ENCODE measurements at places on chromosomes 1 and 21.
A peak's percentile ranks its signal among the peaks of the same experiment; 100 is the strongest.

- DNase-seq = no peak
Measured at GRCh38 chr1:166597516-166597915, 241.8 kb upstream of the POGK start.

- DNase-seq = no peak
Measured at GRCh38 chr1:94335447-94335846, 82.7 kb upstream of the ABCD3 start.

- no peak for DNase-seq
Measured at GRCh38 chr1:200890818-200891773, 3.6 kb upstream of the INAVA start.

- no peak for DNase-seq
Measured at GRCh38 chr1:5568321-5568720, 423.9 kb downstream of the NPHP4 start.

GRCh38 chr1:90952906-90953305, 68.9 kb downstream of the ZNF644 start:
- DNase-seq = no peak

DNA sequence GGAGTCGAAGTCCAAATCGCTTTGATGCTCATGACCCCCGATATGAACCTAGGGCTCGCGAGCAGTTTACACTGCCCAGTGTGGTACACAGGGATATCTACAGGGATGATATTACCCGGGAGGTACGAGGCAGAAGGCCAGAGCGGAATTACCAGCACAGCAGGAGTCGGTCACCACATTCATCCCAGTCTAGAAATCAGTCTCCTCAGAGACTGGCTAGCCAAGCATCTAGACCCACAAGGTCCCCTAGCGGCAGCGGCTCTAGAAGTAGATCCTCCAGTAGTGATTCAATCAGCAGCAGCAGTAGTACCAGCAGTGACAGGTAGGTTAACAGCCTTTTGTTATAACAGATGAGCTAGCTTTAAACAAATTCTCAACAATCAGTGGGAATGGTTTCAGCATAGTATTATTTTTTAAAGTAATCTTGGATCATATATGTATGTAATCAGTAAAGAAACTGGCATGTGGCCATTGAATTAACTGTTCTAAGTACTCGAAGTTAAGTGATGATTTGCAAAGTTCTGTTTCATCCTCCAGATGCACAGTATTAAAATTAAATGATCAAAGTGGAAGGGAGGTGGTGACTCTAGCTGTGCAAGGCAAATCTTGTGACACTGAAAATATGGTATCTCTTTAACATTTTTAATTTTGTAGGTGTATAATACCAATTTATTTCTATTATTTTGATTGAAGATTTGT, 29.0 kb downstream of the SPEN start:
- DNase-seq = peak; percentile 26

DNA sequence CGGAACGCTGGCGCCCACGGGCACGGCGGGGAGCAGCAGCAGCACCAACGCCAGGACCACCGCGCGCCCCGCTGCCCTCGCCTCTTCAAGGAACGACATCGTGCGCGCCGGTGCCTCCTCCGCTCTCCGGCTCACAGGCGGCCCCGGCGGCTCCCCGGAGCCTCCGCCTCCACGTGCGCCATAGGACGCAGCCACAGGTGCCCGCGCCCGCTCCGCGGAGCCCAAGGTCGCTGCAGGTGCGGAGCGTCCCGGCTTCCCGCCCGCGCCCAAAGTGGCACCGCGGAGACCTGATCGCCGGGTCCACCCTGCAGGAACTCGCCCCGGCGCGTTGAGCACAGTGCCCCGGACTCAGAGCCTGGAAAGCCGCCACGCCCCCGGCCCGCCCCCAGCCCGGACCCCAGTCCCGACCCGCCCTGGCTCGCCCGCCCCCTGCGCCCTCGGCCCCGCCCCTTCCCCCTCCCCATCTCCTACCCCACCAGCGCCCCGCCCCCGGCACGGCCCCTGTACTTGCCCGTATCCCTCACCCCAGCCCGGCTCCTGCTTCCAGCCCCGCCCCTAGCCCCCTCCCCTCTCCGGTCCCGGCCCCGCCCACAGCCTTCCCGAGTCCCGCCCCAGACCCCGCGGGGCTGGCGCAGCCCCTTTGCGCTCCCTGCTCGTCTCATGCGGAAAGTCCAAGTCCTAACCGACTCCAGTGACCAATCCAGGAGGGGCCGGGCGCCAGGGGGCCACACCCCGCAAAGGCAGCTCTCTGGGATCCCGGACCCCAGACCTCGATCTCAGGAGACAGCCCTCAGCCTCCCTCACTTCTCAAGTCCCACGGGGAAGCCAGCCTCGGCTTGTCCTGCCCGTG, at the start of gene MEGF6:
Gene MEGF6 (minus strand): TSS at position 339 of the 850 bp plus-strand sequence. CDS start 240 bp downstream, at position 99.
- DNase-seq = peak; percentile 53

GRCh38 chr21:29810871-29811270, 128.9 kb downstream of the GRIK1 start:
- no peak for DNase-seq

DNA sequence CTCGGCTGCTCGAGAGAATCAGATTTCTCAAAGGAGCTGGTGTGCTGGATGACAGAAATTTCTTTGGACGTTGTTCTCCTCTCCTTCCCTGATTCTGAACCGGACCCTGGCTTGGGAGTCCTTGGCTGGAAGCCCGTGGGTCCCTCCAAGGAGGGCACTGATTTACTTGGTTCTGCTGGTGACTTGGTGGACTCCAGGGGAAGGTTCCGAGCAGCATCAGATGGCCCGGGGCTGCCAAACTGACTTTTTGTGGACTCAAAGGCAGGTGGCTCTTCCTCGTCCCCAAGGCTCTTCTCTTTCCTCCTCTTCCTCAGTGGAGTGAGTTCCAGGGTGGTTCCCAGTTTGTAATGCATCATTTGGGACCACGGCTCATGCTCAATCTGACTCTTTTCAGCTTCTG, 97.9 kb upstream of the EDN2 start:
- no peak for DNase-seq

GRCh38 chr1:24505816-24506215, 3.2 kb downstream of the RCAN3 start:
- no peak for DNase-seq
